Naive thymus-derived CD4-positive, alpha-beta T cell (primary cell): ENCODE measurements at places on chromosomes 11 and 22. TPM values are rescaled to one million over a fixed set of nuclear protein-coding genes. Genes with fewer than 3 reads are reported as not detected.

The NOX4 gene
- total RNA-seq: not detected

The CASP5 gene
- 2.9 TPM for total RNA-seq

The KDM4E gene
- not detected for total RNA-seq

The PMM1 gene
- total RNA-seq: 23.7 and 26.9 TPM in 2 replicates

The POU2AF3 gene
- total RNA-seq: not detected

The PRG3 gene
- not detected for total RNA-seq

The APLP2 gene
- total RNA-seq: 55.8 TPM

The TMEM191C gene
- 1.2 and 1.3 TPM in 2 replicates for total RNA-seq

The LRFN4 gene
- 1.2 TPM for total RNA-seq

The WNT11 gene
- 0.27 and 0.41 TPM in 2 replicates for total RNA-seq
